Amniotic stem cell (primary cell): ENCODE measurements at places on chromosomes 7 and 10.

GRCh38 chr7:136179851-136180721 lies 202.9 kb upstream of the MTPN start:
- DNase-seq, result no peak

GRCh38 chr7:116353647-116354046 lies 143.3 kb downstream of the TES start:
- DNase-seq, result no peak

GRCh38 chr10:16566202-16566805 lies 44.6 kb upstream of the C1QL3 start:
- no peak for DNase-seq

GRCh38 chr7:388023-388960 lies 98.3 kb downstream of the FOXL3 start:
- DNase-seq, result no peak

- DNase-seq, result no peak
Measured at GRCh38 chr10:116240157-116240950, 32.7 kb downstream of the GFRA1 start.

- DNase-seq, result no peak
Measured at GRCh38 chr10:120432209-120432608, 24.8 kb upstream of the PLPP4 start.

- DNase-seq, result no peak
Measured at GRCh38 chr10:91653219-91653870, 20.5 kb upstream of the PPP1R3C start.
